Ureter (tissue), 1 donor: ENCODE measurements at places on chromosomes 1 and 21. TPM values are rescaled to one million over a fixed set of nuclear protein-coding genes. Genes with fewer than 3 reads are reported as not detected.
A peak's percentile ranks its signal among the peaks of the same experiment; 100 is the strongest.

FCRLB gene
- 3.9 TPM for total RNA-seq

TACSTD2 gene
- total RNA-seq = 549 TPM

GBP1 gene
- total RNA-seq = 39.3 TPM

AGT gene
- 47.6 TPM for total RNA-seq

UTS2 gene
- total RNA-seq = not detected

ZNF593OS gene
- total RNA-seq = not detected

ZBTB21 gene
- total RNA-seq = 24.5 TPM

SLC35F3 gene
- 0.21 TPM for total RNA-seq

- peak; percentile 99 for DNase-seq
Observed at GRCh38 chr1:45521413-45522323, at the start of gene PRDX1. PRDX1 (minus strand) TSS chr1:45521884; CDS start chr1:45519043, 2,841 bp downstream.

GRCh38 chr21:39714331-39714730, 30.7 kb upstream of the IGSF5 start:
- DNase-seq = no peak

DNA sequence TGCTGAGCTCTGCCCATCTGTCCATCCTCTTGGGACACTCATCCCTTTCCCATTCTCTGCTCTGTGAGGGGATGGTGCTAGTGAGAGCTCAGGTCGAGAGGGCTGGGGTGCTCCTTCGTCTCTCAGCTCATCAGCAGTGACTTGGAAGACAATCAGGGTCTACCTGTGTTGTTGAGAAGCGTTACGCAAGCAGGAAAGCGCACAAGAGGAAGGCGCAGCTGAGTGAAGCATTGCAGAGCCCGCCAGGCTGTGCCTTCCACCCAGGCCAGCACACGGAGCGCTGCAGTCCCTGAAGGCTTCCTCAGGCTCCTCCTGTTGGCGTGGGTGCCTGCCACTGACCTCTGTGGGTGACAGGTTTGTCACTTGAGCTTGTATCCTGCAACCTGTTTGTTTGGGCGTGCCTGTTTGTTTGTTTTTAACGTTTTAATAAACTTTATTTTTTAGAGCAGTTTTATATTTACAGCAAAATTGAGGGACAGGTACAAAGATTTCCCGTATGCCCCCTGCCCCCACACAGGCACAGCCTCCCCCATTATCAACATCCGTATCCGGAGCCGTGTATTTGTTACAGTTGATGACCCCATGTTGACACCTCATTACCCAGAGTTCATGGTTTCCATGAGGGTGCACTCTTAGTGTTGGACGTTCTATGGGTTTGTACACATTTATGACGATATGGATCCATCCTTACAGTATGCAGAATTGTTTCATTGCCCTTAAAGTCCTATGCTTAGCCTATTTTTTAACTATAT, 36.7 kb downstream of the ADARB1 start:
- DNase-seq = no peak

DNA sequence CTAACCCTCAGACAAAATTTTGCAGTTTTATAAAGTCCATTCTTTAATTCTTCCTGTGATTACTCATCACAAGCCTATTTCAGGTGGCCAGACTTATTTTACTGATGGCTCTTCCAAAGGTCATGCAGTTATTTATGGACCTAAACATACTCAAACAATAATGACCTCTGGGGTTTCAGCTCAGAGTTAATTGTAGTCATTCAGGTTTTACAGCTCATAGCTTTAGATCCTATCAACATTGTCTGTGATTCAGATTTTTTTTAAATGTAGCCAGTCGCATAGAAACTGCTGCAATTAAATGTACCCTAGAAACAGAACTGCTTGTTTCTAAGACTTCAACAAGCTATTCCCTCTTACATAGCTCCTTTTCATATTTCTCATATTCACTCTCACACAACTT, 270.8 kb downstream of the COL11A1 start:
- no peak for DNase-seq

- DNase-seq = no peak
Observed at GRCh38 chr1:156747742-156748669, 3.5 kb downstream of the HDGF start.

- DNase-seq = no peak
Observed at GRCh38 chr21:45234127-45234526, 53.6 kb downstream of the POFUT2 start.

DNA sequence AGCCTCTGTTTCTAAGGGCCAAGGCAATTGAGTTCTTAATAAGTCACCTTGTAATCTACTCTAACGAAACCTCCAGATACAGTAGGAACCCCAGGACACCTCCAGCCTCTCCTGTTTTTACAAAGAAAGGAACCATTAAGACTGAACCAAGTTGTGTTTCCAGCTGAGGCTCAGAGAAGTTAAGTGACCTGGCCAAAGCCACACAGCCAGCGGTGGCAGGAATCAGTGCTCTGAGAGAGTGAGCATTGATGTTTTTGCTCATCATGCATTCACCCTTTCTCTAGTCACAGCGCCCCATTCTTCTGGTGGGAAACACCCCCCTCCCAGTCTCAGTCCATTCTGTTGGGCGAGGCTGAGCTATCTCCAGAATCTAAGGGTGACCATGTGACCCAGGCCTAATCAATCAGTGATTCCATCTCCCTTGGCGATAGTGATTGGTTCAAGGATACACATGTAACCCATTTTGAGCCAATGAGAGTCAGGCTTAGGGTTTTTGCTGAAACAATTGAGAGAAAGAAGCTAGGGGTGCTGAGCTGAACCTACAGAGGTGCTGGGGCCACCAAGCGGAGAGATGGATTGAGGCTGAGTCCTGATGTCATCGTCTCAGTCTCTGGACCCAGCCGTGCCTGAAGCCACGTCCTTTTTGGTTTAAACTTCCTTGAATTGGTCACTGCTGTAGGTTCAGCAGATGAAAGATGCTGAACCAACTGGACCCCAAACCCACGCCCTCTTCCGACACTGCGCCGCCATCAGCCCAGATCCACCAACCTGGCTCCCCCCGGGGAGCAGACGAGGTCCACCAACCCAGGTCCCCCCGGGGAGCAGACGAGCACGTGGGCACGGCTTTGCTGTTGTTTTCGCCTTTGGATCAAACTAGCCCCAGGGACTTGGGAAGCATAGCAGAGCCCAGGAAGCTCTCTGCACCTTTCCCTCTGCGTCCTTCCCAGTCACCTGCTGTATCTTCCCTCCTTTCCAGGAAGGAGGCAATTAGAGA, 28.0 kb upstream of the RERE start:
- DNase-seq = no peak

GRCh38 chr1:99590578-99591209, 55.2 kb upstream of the PALMD start:
- DNase-seq = no peak

DNA sequence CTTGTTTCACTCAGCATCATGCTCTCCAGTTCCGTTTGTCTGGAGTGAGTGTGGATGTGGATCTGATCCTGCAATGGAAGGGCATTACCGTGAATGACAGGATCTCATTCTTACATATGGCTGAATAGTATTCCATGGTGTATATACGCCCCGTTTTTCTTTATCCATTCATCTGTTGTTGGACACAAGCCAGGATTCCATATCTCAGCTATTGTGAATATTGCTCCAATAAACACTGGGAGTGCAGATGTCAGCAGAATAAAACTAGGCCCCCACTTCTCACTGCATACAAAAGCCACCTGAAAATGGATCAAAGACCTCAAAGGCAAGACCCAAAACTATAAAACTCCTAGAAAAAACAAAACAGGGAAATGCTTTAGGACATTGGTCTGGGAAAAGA, 120.3 kb upstream of the TMPRSS2 start:
- no peak for DNase-seq

DNA sequence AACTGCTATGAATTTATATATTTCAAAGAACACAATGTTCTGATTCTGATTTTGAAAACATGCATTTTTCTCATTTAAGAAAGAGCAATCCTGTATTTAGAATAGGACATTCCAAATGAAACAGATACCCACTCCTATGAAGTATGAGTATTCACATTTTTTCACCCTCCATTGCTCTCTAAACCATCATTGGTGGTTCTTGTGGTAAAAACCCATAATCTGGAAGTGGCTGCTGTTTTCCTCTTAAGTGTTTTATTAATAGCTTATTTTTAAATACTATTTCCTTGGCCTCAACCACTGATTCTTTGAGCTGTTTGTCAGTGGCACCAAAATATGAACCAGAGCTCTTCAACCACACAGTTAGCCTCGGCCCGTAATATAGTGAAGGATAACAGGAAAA, 60.0 kb upstream of the ADAM30 start:
- DNase-seq = no peak

GRCh38 chr1:2025491-2025981, 6.4 kb downstream of the GABRD start:
- DNase-seq = no peak

- DNase-seq = no peak
Observed at GRCh38 chr1:186014370-186015037, 280.3 kb downstream of the HMCN1 start.

DNA sequence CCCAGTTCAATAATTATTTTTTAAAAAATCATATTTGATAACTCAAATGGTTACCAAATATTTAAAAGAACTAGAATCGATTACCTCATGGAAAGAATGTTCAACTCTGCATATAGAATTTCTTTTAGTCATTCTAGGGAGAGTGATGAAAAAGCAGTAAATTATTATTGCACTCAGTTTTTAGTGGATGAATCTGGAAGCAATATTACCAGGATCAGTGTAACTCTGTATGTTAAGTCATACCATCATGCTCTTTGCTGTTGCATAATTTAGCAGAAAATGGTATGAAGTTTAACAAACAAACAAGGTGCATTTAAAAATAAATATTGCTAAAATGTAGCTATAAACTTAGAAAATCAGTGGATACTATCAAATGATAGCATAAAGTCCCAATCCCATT, 46.1 kb upstream of the ARHGAP29 start:
- no peak for DNase-seq

GRCh38 chr1:153976819-153977249, 640 bp downstream of the JTB start:
- no peak for DNase-seq

GRCh38 chr1:248303324-248303723, at the start of gene OR2T12:
OR2T12 (minus strand) TSS chr1:248303424; CDS start chr1:248295578, 7,846 bp downstream.
- no peak for DNase-seq

- no peak for DNase-seq
Observed at GRCh38 chr1:14782741-14783591, 184.5 kb downstream of the KAZN start.

DNA sequence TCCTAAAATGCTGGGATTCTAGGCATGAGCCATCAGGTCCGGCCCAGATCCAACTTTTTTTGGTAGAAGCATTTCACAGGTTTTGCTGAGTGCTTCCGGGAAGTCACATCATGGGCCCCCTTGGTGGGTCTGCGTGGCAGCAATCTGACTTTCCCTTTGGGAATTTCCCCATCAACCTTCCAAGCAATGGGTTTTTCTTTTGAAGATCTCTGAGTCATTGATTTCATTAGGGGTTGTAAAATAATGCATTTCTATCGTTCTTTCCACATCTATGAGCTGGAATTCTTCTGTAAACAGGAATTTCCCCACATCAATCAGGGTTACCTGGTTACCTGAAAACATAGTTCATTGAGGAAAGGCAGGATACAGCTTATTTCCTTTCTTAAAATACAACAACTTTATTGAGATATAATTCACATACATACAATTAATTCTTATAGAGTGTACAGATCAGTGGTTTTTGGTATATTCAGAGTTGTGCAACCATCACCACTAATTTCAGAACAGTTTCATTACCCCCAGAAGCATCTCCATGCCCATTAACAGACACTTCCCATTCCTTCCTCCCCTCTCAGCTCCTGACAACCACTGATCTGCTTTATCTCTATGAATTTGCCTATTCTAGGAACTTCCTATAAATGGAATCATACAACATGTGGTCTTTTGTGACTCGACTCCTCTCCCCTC, 9.9 kb upstream of the ZBTB17 start:
- DNase-seq = no peak

GRCh38 chr1:38244218-38244845, 197.7 kb upstream of the POU3F1 start:
- no peak for DNase-seq

DNA sequence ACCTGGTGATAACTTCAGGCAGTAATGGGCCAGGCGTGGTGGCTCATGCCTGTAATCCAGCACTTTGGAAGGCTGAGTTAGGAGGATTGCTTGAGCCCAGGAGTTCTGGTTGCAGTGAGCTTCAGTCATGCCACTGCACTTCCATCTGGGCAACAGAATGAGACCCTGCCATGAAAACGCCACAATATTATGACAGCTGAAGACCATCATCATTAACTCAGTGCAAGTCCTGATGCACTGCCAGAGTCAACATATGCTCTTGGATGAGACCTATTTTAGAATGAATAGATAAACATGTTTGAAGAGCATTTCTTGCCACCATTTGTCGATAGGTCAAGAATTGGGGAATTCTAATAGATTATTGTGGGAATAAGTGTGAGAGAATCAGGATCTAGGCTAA, 26.4 kb downstream of the HENMT1 start:
- no peak for DNase-seq

- no peak for DNase-seq
Observed at GRCh38 chr1:196685506-196685905, 33.7 kb downstream of the CFH start.
